ENCODE measurements at places on chromosomes 2 and 18. TPM values are rescaled to one million over a fixed set of nuclear protein-coding genes. Genes with fewer than 3 reads are reported as not detected.

Gene SLC66A3
- total RNA-seq = 20.8 TPM

DNA sequence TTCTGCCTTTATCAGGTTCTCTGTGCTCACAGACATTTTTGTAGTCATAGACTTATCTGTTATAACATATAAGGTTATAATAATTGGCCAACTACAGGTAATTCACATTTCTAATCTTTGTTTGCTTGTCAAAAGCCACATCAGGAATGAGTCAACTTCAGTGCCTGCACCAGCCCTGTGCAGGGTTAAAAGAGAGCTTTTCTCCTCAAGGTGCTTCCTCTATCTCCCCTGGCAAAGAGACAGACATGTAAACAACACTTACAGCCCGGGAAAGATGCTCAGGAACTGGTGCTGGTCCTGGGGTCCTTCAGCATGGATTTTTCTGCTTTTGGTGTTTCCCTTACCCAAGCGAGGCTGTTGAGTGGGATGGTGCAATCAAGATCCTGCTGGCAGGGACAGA lies 7.7 kb upstream of the EHD3 start:
- no peak for DNase-seq

DNA sequence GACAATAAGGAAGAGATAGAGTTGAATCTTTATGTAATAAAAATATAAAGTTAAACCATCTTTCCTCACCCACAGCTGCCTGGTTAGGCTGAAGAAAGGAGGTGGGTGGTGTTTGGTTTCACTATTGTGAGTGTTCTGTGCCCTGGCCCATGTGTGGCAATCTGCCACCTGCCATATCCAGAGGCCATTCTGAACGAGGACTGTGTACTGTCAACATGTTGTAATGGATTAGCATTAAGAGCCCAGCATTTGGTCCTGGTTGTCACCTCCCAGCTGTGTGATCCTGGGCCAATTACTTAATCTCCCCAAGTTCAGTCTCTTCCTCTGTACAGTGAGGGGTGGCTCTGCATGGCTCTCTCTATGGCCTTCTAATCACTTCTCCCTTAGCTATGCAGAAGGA lies 118.2 kb upstream of the SEC11C start:
- no peak for DNase-seq

Gene MRPL30
- 14.2 TPM for total RNA-seq

DNA sequence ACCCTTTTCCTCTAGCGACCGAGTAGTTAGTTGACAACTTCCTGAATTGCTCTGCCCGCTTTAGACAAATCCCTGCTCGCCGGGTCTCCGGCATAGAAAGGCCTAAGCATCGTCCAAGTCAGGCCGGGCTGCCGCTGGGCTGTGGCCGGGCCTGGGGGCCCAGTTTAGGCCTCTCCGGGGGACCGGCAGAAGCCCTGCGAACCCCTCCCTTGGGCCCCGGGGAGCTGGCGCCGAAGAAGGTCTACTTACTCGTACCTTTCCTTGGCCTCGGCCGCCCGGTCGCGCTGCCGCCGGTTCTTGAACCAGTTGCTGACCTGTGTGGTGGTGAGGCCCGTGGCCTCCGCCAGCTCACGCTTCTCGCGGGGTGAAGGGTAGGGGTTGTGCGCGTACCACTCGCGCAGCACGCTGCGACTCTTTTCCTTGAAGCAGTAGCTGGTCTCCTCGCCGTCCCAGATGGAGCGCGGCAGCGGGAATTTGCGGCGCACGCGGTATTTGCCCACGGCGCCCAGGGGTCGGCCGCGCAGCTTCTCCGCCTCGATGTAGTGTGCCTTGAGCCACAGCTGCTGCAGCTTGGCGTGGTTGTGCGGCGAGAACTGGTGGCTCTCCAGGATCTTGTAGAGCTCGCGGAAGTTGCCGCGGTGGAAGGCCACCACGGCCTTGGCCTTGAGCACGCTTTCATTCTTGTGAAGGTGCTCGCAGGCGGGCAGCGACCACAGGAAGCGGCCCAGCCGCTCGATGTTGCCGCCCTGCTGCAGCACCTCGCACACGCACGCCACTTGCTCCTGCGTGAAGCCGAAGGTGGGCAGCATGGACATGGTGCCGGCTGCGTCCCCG lies 739 bp downstream of the SIX2 start:
- no peak for DNase-seq

DNA sequence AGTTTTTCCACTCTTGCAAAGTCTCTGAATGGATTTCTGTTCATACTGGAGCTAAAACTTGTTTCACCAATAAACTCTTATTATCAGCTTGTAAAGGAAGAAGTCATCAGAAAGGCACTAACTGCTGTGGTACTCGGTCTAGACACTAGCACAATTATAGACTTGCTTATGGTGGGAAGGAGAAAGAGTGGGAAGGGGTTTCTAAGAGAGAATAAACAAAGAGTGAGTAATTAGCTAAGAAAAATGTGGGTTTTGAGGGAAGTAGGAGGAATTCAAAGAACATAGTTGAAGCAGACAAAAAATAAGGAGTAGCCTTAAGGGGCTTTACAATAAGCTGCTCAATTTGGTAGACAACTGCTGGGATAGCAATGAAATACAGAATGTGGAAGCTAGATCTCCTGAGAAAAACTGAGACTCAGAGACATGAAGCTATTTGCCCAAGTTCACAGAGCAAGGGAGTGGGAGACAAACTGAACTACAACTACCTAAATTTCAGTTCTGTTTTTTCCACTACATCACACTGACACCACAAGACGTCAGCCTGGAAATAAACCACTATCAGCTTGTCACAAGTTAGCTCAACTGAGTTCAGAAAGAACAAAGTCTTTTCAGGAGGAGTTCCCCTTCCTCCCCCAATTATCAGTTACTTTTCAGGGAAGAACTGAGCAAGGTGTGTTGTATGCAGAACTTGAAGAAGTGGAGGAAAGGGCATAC lies 59.7 kb downstream of the MAP4K3 start:
- no peak for DNase-seq

Gene SLC35G4
- not detected for total RNA-seq

Gene TMEM200C
- total RNA-seq = not detected

DNA sequence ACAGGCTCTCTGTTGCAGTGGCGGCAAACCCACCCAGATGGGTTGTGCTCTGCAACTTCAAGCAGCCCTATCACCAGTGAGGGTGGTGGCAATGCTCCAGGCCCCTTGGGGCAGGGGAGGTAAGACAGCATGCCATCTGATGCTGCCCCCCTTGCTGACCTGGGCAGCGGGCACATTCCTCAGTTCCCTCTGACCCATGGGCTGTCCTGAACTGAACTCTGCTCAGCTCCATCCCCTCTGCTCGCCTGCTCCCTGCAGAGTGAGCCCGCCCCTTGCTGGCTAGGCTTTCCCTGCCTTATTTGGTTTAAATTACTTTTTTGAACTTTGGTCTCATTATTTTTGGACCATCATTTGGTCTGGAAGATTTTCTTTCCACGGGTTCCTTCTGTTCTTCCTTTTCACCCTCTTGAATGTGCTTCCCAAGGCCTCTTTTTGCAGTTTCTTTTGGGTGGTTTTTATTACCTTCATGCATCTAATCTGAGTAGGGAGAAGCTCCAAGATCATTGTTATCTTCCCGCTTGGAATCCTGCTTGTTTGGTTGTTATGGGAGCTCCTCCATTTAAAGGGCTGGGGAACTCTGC lies 565.4 kb downstream of the TNS1 start:
- no peak for DNase-seq

- no peak for DNase-seq
Observed at GRCh38 chr18:28115149-28115550, 61.8 kb downstream of the CDH2 start.

Measured in T-helper 17 cell (primary cell).